ENCODE measurements at places on chromosomes 13 and 19.

DNA sequence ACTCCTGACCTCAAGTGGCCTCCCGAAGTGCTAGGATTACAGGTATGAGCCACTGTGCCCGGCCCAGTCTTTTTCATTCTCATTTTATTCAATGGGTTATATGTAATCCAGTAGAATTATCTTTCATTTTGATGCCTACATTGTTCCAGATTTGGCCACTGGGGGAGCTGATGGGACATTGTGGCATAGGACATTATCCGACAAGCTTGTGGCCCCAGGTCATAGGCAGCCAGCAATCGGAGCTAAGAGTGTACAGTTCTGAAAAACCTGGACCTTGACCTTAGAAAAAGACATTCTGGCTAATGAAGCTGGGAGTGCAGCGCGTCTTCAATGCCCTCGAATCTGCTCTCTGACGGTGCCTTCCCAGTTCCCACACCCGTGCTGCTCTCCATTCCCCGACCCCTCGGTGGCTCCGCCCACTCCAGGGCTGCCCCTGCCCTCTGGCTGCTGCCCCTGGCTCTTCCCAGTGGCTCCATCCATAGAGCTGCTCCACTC, 108.7 kb downstream of the TEX29 start:
- peak; percentile 37 for DNase-seq

GRCh38 chr13:99657848-99658260, 156.6 kb downstream of the TM9SF2 start:
- DNase-seq: no peak

GRCh38 chr13:44321961-44322360, 51.7 kb upstream of the SERP2 start:
- DNase-seq: no peak

GRCh38 chr13:28754698-28755545, 36.2 kb upstream of the SLC46A3 start:
- no peak for DNase-seq

DNA sequence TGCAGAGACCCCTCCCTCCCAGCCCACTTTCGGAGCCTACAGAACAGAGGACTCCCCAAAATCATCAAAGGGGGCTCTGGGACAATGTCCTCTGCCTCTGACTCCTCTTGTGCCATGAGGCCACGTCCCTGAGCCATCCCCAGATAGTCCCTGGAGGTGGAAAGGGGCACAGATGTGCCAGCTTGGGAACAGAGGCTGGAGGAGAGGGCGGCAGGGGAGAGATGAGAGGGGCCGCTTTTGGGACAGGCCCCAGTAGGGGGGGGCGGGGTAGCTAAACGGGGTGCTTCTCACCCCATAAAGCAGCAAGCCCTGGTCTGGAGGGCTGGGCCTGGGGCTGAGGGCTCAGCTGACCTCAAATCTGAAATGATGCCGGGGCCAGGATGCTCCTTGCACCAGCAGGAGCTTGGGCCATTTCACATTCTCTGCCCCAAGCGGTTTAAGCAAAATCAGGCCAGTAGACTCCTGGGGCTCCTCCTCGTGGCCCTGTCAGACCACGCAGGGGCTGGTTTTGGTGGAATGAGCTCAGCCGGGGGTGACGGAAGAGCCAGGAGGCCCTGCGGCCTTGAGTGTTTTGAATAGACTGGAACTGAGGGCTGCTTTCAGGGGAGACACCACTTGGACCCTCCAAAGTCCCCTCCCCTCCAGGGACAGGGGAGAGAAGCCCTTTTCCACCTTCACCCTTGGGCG, 27.1 kb downstream of the ONECUT3 start:
- DNase-seq: no peak

DNA sequence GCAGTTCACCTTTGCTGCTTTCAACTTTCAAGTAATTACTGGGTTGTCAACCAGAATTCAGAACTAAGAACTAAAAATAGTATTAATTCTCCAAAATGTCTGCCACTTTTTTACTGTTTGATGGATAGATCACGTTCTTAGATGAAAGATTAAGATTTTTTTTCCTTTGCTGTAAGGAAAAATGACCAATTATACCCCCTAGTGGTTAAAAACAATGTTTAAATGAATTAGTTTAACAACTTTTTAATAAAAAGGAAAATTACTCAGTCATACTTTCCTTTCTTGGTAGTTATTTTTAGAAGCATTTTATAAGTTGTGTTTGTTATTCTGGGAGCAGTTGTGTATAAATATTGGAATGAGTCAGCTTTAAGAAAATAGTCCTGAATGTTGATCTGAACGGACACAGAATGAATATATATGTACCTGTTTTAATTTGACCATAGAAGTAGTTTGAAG, 4.6 kb downstream of the TM9SF2 start:
- DNase-seq: peak; percentile 55

- no peak for DNase-seq
Observed at GRCh38 chr13:20487927-20488326, 37.7 kb downstream of the CRYL1 start.

- DNase-seq: peak; percentile 96
Observed at GRCh38 chr13:75704927-75705288, 68.8 kb downstream of the LMO7 start.

GRCh38 chr13:76886292-76887075, at the start of gene KCTD12:
Gene KCTD12, minus strand, starts transcription at chr13:76886405. Its CDS starts 257 bp downstream, at chr13:76886148.
- peak; percentile 88 for DNase-seq

Data from trophoblast cell (in vitro differentiated cells and primary cell).